ENCODE measurements at places on chromosomes 6 and 20.

- DNase-seq = no peak
Observed at GRCh38 chr20:53613748-53614147, 20.1 kb upstream of the ZNF217 start.

DNA sequence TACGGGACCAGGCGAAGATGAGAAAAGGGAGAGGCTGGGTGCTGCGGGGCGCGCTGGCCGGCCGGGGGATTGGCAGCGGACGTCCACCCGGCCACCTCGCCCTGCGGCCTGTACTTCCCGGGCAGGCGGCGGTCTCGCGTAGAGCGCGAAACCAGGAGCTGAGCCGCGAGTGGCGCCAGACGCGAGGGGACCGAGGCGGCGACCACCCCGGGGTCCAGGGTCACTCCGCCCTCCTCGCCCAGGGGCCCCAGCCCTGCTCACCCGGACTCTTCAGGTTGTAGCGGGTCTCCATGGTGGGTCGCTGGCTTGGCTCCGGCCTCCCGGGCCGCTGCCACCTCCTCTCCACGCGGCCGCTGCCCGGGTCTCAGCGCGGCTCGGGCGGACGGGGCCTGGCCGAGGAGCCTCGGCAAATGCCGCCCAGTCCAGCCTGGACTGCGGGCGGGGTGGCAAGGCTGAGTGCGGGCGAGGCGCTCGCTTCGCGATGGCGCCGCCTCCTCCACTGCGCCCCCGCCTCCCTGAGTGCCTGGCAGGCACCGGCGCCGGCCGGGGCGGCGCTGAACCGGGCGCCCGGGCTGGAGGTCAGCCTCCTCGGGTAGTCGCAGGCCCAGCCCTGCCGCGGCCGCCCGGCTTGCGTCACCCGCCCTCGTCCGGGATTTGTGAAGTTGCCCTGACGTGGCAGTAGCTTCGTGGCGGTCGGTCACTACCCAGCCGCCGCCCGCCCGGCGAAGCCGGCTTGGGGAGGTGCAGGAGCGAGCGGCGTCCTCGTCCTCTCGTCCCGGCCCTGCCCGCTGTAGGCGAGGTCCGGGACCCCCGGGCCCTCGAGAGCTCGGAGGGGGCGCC lies at the start of gene UBE2J1:
TSS of gene UBE2J1 (minus strand) at position 445 of the 840 bp plus-strand sequence. CDS start at position 292, 153 bp downstream.
- peak; percentile 86 for DNase-seq

DNA sequence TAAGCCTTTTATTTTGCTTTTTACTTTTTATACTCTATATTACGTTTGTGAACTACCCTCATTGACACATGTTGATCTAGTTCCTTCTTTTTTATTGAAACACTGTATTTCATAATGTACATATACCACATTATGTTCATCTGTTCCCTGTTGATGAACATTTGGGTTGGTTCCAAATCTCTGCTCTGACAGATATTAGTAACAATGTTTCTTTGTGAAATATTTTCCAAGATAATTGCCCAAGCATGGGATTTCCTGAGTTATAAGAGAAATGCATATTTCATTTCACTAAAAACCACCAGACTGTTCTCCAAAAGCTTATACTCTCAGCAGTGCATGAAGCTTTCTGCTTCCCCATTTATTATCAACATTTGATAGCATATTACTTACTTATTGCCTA lies 44.2 kb upstream of the TNFRSF21 start:
- DNase-seq = no peak

DNA sequence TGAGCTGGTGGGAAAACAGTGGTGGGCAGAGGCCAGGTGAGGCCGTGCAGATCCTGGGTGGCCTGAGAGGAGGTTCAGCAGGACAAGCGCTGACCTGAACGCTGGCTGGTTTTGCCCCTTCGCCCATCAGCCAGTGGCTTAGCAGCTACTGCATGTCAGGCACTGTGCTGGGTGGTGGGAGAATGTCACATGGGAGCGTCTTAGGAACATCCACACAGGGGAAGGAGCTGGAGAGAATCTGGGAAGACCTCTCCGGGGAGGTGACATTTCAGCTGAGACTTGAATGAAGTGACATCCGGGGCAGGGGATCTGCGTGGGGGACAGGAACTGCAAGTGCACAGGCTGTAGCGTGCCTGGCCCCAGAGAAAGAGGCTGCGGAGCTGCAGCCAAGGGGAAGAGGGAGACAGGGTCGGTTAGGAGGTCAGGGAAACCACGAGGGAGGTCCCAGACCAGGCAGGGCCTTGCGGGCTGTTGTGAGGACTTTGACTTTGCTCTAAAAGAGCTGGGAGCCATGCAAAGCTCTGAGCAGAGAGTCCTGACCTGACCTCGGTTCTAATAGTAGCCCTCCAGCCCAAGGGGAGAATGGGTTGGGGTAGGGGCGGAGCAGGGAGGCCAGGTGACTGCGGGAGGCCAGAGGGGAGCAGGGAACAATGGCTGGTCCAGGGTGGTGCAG lies 156.8 kb upstream of the PTPN1 start:
- DNase-seq = no peak

- no peak for DNase-seq
Observed at GRCh38 chr6:123417535-123417934, 219.2 kb downstream of the TRDN start.

All from activated T-cell treated with anti-CD3 and anti-CD28 coated beads, Interleukin-2, amount 50 U/mL, for 48 hours (primary cell).